ENCODE measurements at places on chromosomes 13 and 19.
A peak's percentile ranks its signal among the peaks of the same experiment; 100 is the strongest.

GRCh38 chr13:32001154-32001768 is 30.3 kb upstream of the FRY start:
- DNase-seq: no peak

DNA sequence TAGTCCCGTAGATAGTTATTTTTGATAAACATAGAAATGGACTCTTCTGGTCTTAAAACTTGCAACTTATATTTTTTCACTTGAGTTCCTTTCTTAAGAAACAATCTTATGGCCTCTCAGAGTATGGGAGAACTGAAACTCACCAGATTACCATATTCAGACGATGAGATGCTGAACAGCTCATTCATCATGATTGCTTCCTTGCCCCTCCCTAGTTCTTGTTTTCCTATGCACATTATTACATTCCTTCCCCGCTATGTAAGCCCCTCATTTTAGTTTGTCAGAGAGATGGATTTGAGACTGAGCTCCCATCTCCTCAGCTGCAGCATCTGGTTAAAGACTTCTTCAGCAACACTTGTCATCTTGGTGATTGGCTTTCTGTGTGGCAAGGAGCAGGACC is 158.5 kb downstream of the SLITRK6 start:
- DNase-seq: no peak

DNA sequence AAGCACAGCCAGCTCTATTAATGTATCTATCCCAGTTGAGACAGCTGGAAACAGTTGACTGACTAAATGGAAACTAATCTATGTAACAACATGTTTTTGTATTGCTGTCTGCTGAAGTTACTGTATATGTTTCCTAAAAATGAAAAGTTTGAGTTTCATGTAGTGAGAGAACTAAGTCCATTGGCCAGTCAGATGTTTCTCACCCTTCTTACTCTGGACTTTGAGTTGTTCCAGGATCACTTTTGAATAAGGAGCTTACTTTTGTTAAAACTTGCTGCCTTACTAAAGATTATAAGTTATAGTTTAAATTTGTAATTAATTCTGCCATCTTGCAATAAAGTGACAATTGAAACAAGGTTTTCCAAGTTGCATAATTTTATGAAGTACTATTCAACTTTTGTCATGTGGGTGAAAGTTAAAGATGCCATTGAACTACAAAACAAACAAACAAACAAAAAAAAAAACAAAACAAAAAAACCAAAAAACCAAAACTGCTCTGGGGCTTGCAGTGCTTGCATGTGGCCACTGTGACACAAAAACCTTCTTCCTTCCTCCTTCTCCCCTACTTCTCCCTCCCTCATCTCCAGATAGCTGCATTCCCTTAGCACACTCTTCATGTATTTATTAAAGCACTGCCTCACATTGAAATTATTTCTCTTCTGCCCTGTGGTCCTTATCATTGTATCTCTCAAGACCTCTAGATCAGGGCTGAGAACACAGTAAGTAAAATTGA is 15.3 kb downstream of the WDFY2 start:
- no peak for DNase-seq

GRCh38 chr13:50894012-50894411 is 15.6 kb upstream of the RNASEH2B start:
- no peak for DNase-seq

GRCh38 chr19:33507021-33507956 is 14.3 kb downstream of the PEPD start:
- no peak for DNase-seq

- DNase-seq: peak; percentile 13
These were observed at the start of gene ACP7 for GRCh38 chr19:39083983-39084731. ACP7 (plus strand) TSS chr19:39084368; CDS start chr19:39085270, 902 bp downstream.

DNA sequence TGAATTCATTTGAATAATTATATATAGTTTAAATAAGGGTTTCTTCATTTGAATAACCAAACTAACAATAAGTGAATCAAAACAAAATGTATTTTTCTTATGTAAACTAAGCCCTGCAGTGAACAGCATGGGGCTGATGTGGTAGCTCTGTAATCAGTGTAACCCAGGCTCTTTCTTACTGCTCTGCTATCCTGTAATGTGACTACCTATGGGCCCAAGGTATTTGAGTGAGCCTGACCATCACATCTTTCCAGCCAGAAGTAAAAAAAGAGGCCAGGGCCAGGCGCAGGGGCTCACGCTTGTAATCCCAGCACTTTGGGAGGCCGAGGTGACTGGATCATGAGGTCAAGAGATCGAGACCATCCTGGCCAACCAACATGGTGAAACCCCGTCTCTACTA is 494.6 kb downstream of the DCT start:
- no peak for DNase-seq

DNA sequence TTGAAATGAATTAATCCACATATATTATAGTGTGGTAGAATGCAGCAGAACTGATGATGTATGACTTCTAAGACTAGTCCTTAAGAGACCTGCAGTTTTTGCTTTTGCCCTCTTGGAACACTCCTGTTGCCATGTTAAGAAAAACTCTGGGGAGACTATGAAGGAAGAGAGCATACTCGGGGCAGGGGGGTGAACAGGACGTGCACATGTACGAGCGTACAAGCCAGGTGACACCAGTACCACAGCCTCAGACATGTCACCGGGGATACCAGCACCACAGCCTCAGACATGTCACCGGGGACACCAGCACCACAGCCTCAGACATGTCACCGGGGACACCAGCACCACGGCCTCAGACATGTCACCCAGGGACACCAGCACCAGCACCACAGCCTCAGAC is 15.9 kb upstream of the USPL1 start:
- DNase-seq: no peak

Data from activated T-cell treated with anti-CD3 and anti-CD28 coated beads for 48 hours (primary cell).